Thoracic aorta (tissue), 2 donors: ENCODE measurements at places on chromosomes 16 and 17.

GRCh38 chr17:37830151-37830993 is 85.5 kb upstream of the HNF1B start:
- DNase-seq: no peak

- DNase-seq: no peak
These were observed 103.4 kb upstream of the TOX3 start for GRCh38 chr16:52650318-52650717.

DNA sequence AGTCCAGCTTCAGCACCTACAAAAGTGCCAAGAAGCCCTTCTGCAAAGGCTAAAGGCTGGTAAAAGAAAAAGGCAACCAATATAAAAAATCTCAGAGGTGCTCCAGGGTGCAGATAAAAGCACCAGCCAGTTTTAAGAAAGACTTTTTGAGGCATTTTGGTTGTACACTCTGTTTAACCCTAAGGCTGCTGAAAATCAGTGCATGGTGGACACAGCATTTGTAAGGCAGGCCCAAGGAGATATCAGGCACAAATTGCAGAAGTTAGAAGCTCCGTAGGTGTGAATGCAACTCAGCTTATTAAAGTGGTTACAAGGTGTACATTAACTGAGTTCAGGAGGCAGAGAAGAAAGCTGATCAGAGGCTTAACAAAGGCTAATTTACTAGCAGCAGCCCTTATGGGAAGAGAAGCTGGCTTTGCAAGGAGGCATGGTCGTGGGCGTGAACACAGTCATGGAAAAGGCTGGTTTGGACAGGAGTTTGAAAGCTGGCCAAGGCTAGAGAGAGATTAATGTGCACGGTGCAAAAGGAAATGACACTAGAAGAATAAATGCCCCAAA is 21.1 kb downstream of the ACSM1 start:
- DNase-seq: no peak

DNA sequence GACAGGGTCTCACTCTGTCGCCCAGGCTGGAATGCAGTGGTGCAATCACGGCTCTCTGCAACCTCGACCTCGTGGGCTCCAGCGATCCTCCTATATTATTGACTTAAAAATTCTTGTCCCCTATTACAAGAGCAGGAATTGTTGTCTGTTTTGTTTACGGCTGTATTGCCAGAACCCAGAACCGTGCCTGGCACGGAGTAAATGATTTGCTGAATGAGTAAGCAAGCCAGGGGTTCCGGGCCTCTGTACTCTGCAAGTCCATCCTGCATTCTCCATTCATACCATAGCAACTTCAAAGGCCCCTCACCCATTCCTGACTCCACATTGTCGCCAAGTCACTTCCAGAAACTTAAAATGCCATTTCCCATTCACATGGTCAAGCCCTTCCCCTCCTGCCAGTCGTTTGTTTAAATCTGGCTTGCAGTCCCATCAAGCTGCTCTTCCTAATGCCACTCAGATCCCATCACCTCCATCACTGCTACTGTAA is 6.9 kb downstream of the ADCY9 start:
- no peak for DNase-seq

DNA sequence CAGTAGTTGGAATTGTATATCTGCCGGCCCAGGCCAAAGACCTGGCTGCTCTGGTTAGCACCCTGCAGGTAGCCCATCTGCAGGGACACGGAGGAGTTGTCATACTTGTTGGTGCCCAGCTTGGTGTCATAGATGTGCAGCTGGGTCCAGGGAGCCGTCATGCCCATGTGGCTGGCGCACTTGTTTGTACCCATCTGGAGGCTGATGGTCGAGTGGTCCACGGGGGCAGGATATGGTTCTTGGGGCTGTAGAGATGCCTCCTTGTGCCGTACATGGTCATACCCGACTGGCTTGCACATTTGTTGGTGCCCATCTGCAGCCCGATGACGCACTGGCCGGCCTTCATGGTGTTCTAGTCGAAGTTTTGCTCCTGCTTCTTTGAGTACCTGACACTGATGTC is 6.0 kb downstream of the CDH3 start:
- no peak for DNase-seq

DNA sequence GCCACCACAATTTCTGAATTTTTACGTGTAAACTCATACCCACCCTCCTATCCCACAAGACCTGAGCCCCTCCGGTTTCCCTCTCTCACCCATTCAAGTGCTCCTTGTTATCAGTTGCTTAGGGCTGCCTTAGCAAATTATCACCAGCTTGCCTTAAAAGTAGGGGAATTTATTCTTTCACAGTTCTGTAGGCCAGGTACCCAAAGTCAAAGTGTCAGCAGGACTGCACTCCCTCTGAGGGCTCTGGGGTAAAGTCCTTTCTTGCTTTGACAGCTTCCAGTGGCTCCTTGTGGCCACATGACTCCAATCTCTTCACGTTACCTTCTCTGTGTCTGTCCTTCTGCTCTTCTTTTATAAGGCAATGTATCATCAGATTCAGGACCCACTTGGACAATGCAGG is 7.9 kb upstream of the TMEM220 start:
- DNase-seq: no peak

- no peak for DNase-seq
These were observed 8.0 kb downstream of the CDK5R1 start for GRCh38 chr17:32494621-32495358.

GRCh38 chr16:22023505-22023904 is 15.6 kb downstream of the MOSMO start:
- DNase-seq: no peak

DNA sequence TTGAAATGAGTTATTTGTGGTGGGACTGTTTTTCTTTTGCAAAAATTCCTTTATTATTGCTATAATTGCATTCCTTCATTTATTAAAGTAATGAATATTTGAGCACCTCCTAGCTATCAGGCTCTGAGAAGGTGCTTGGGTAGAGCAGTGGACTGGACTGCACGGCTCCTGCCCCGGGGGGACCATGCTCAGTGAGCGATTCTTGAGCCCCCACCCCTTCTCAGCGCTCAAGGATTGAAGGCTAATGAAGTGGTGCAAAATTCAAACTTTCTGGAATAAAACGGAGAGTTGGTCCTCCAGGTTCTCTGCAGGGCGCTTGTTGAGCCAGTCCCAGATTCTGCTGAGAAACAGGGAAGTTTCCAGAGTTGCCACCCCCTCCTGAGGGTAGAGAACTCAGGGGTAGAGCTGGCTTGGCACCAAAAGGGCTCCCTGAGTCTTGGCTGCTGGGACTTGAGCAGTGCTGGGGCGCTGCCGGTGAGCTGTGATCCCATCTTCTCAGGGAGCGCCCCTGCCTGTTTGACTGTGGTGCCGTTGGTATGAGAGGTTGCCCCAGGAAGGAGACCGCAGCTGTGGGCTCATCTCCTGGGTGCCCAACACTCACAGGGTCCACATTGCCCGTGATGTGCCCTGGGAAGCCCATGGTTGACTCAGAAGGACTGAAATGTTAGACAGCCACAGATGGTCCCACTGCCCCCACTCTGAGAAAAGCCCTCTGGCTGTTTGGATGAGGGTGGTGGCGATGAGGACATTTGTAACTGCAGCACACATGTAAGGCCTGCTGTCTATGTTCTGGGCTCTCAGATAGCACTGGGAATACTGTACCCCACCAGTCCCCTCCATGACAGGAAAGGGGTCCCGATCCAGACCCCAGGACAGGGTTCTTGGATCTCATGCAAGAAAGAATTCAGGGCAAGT is 20.0 kb downstream of the KSR1 start:
- DNase-seq: no peak

DNA sequence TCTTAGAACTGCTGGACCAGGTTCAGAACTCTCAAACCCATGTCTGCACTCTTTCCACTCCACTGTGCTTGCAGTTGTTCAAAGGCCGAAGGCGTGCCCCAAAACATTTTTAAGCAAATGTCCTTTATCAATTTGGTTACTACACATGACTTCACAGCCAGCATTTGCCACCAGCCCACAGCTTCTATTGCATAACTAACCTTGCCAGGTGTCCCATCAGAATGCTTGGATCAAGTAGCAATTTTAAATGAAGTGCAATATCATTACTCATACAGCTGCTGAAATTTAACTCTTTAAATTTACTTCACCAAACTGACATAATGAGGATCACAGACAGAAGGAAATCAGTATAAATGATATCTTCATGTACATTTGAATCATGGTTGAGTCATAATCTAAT is 29.8 kb upstream of the HS3ST3A1 start:
- DNase-seq: no peak

- no peak for DNase-seq
These were observed 39.7 kb downstream of the PSME3IP1 start for GRCh38 chr16:57146040-57146647.

GRCh38 chr17:55706808-55707773 is 15.6 kb downstream of the TMEM100 start:
- no peak for DNase-seq

DNA sequence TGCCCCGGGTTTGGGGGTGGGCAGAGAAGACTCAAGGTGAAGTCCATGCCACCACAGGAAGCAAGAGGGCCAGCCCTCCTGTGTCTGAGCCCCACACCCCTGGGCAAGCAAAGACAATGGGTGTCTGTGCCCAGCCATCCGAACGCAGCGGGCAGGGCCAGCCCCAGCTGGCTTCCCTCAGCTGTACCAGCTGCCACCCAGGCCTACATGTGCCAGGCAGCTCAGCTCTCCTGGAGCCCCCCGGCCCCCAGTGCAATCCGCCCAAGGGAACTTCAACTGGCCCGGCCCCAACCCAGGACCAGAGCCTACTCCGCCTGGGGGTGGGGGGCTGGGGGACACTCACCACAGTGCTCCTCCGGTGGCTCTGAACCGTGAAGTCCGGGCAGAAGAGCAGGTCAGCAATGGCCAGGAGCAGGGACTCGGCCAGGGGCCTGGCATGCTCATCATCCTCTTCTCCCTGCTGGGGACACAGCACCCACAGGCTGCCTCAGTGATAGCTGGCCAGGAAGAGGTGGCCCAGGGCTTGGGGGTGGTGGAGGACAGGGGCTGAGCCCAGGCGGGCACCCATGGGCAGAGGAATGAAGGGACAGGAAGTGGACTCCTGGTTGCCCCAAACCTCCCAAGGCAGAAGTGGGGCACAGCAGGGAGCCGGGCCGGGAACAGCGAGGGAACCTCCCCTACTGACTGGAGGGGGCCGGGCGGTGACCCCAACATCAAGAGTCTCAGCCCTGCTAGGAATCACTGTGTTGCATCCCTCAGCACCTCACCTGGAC is 9.8 kb downstream of the HID1 start:
- no peak for DNase-seq
